A549 treated with AZD2906 at 1 μM for 4 hours (cell line): ENCODE measurements at places on chromosomes 1 and 21. TPM values are rescaled to one million over a fixed set of nuclear protein-coding genes. Genes with fewer than 3 reads are reported as not detected.

The TMEM82 gene
- total RNA-seq: not detected in 5 replicates

The PTPN22 gene
- 0.04 TPM in 1 of 5 replicates, not detected in the others for total RNA-seq

The SLC44A5 gene
- total RNA-seq: 0.03 to 0.05 TPM (median 0.04 TPM) in 4 of 5 replicates, not detected in the other

The TNNI3K gene
- total RNA-seq: not detected in 5 replicates

The THEM5 gene
- total RNA-seq: 0.06 TPM in 1 of 5 replicates, not detected in the others

The TAGLN2 gene
- total RNA-seq: 1,017 to 1,045 TPM (median 1,025 TPM) in 5 replicates

The LRRC7 gene
- total RNA-seq: not detected in 5 replicates

The GBP7 gene
- total RNA-seq: not detected in 5 replicates

The LRRC53 gene
- not detected in 5 replicates for total RNA-seq

The NUP210L gene
- not detected in 5 replicates for total RNA-seq

The MPL gene
- total RNA-seq: 0.08 to 0.31 TPM (median 0.17 TPM) in 4 of 5 replicates, not detected in the other

The BARHL2 gene
- not detected in 5 replicates for total RNA-seq

The RGL1 gene
- 0.61 to 0.81 TPM (median 0.71 TPM) in 5 replicates for total RNA-seq

The FOXD3 gene
- total RNA-seq: 0.39 to 1.1 TPM (median 0.96 TPM) in 5 replicates

The TFAP2E gene
- total RNA-seq: 0.45 to 0.75 TPM (median 0.49 TPM) in 5 replicates

The MYOC gene
- not detected in 5 replicates for total RNA-seq

The UMODL1 gene
- total RNA-seq: not detected in 5 replicates

The TMEM52 gene
- total RNA-seq: 0.37 to 1.6 TPM (median 1.2 TPM) in 5 replicates
